ENCODE measurements at places on chromosomes 2 and 18.

DNA sequence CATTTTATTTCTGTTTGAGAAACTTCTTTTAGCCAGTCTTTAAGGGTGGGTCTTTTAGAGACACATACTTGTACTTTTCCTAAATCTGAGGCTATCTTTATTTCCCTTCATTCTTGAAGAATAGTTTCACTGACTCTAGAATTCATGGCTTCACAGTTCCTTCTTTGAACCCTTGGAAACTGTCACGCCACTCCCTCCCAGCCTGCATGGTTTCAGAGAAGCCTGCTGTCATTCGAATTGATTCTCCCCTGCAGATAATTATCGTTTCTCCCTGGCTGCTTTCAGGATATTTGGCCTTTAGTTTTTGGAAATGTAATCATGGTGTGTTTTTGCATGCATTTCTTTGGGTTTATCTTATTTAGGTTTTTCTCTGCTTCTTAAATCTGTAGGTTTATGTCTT, 72.0 kb upstream of the REV1 start:
- peaks cover 8% of the 10 kb centered on the region for H3K36me3 ChIP-seq
- no peaks in the 10 kb centered on the region for H3K27me3 ChIP-seq
- no peak for DNase-seq
- no peak overlapping the region for H3K27ac ChIP-seq

DNA sequence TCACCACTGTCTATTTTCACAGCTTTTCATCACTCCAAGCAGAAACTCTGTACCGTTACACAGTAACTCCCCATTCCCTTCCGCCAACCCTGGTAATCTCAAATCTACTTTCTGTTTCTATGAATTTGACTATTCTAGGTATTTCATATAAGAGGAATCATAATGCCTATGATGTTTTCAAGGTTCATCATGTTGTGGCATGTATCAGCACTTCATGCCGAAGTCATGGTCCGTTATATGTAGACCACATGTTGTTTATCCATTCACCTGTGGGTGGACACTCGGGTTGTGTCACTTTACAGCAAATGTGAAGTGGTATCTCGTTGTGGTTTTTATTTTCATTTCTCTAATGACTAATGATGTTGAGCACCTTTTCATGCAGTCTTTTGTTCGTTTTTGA, 21.6 kb downstream of the CPSF3 start:
- peaks cover 49% of the 10 kb centered on the region for H3K36me3 ChIP-seq
- no peak overlapping the region for H3K4me3 ChIP-seq
- no peak overlapping the region for H3K27ac ChIP-seq
- H3K27me3 ChIP-seq, result no peaks in the 10 kb centered on the region
- H3K4me1 ChIP-seq, result no peaks in the 10 kb centered on the region

GRCh38 chr18:80167931-80168330, 58.9 kb downstream of the ADNP2 start:
- no peaks in the 10 kb centered on the region for H3K36me3 ChIP-seq
- no peak for DNase-seq
- peaks cover 5% of the 10 kb centered on the region for H3K4me1 ChIP-seq
- no peak overlapping the region for H3K4me3 ChIP-seq

DNA sequence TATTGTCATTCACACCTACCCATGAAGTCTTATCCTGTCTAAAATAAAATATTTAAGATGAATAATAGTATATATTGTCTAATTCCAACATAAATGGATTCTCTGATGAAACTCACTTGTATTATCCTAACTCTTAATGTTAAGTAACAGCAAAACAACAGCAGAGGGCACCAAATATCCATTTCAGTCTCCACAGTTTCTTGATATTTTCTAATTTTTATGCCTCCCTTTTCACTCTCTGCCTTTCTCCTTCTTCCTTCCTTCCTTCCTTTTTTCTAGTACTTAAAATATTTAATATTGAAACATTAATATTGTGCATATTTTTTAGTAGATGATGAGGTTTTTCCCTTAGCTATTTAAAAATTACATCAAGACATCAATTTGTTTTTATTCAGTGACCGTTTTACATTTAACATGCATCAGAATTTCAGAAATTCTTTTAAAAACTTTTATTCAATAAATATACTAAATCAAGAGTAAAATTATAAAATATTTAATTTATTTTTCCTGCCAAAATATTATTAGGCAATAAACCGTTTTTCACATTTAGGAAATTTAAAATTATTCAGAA, 97.6 kb downstream of the WDR7 start:
- no peaks in the 10 kb centered on the region for H3K27me3 ChIP-seq
- no peak overlapping the region for H3K4me3 ChIP-seq
- H3K4me1 ChIP-seq, result no peaks in the 10 kb centered on the region

GRCh38 chr2:171858397-171858958, 35.6 kb downstream of the SLC25A12 start:
- no peak overlapping the region for H3K4me3 ChIP-seq
- H3K36me3 ChIP-seq, result peaks cover 4% of the 10 kb centered on the region
- no peak overlapping the region for H3K27ac ChIP-seq
- H3K27me3 ChIP-seq, result no peaks in the 10 kb centered on the region
- DNase-seq, result no peak
- no peaks in the 10 kb centered on the region for H3K4me1 ChIP-seq

DNA sequence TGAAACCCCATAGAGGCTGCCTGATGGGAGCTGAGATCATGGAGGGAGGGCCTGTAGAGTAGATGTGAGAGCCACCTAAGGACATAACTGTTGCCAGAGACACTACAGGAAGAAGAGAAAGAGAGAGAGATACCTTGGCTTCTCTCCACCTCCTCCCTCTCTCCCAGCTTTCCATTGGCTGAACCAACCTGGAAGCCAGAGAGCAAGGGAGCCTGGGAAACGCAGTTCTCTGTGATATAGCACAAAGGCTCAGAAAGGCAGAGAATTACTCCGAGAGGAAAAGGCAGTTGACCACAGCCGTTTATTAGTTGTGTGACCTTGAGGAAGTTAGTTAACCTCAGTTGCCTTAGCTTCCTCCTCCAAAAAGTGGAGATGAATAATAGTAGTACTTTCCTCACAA, 37.7 kb upstream of the MAT2A start:
- DNase-seq, result no peak
- no peak overlapping the region for H3K4me3 ChIP-seq
- no peak overlapping the region for H3K27ac ChIP-seq
- H3K4me1 ChIP-seq, result peaks cover 6% of the 10 kb centered on the region
- H3K36me3 ChIP-seq, result no peaks in the 10 kb centered on the region

DNA sequence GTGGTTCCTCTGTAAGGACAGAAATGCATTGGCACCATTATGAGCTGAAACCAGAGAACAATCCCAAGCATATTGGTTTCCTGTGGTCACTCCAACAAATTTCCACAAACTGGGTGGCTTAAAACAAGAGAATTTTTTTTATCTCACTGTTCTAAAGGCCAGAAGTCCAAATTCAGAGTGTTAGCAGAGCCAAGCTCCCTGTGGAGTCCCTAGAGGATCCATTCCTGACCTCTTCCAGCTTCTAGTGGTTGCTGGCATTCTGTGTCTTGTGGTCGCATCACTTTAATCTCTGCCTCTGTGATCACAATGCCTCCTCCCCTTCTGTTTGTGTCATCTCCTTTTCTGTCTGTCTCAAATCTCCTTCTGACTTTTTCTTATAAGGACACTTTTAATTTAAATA, 380.3 kb downstream of the NYAP2 start:
- H3K4me3 ChIP-seq, result no peak overlapping the region
- DNase-seq, result no peak
- no peaks in the 10 kb centered on the region for H3K4me1 ChIP-seq
- H3K27me3 ChIP-seq, result no peaks in the 10 kb centered on the region

DNA sequence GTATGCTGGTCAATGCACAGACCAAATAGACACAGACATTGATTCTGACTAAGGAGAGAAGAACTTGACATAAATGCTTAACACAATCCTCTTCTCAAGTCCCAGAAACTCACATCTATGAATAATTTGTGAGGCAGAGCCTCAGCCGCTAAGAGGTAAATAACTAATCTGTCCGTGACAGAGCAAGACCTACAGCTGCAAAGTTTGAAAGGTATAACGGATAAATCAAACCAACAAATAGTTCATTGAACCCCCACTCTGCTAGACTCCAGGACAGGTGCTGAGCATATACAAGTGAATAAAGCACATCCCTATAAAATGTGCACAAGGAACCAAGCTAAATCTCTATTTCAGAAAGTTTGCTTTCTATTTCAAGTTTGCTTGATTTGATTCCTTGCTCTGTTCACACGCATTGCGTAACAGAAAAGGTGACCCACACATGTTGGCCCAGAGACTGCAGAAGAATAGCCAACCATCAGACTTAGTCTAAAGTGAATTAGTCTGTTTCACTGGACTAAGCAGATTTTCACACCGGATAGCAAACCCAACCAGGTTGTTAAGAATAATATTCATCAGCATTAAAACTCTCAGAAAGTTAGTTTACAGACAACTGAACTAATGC, 51.7 kb downstream of the NCKAP5 start:
- no peaks in the 10 kb centered on the region for H3K4me1 ChIP-seq
- H3K27ac ChIP-seq, result no peak overlapping the region
- no peak overlapping the region for H3K4me3 ChIP-seq
- no peaks in the 10 kb centered on the region for H3K27me3 ChIP-seq
- DNase-seq, result no peak

DNA sequence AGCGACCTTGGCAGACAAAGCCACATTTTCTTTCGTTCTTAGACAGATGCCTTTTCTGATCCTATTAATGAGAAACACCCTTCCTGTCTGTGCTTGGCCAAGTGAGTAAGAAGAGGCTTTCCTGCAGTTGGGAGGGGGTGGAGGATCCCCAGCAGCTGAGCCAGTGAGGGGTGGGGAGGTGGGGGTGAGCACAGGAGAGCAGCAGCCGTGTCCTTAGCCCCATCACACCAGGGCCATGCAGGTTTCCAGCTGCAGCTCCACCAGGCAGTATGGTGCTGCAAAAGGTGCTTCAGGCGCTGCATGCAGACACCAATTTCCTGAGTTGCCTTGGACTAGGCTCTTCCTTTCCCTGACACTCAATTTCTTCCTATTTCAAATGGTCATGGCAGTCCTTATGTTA, 123.3 kb upstream of the SIX2 start:
- DNase-seq, result no peak
- H3K27me3 ChIP-seq, result no peaks in the 10 kb centered on the region
- no peaks in the 10 kb centered on the region for H3K36me3 ChIP-seq
- no peaks in the 10 kb centered on the region for H3K4me1 ChIP-seq
- no peak overlapping the region for H3K27ac ChIP-seq
- no peak overlapping the region for H3K4me3 ChIP-seq

DNA sequence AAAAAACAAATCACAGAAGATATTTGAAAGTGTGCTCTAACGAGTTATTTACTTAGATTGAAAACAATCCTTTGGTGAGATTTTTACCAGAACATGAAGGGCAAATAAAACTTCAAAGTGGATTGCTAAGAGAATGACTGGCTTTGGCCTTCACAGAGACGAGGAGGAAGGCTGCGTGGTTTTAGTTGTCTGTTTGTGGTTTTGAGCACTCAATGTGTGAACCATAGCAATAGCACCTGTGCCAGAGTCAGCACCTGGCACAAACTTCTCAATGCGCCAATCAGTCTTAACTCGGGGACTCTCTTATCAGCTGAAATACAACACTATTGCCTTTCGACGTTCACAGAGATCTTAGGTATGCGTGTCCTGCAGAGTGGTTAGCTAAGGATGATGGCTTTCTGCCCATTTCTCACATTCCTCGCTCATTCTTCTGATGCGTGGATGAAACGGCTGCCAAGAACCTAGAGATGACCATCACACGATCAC, 70.0 kb downstream of the MBP start:
- H3K4me3 ChIP-seq, result no peak overlapping the region
- peak; percentile 49 for DNase-seq
- peaks cover 45% of the 10 kb centered on the region for H3K4me1 ChIP-seq
- no peaks in the 10 kb centered on the region for H3K27me3 ChIP-seq
- peaks cover 6% of the 10 kb centered on the region for H3K36me3 ChIP-seq

- peak; percentile 61 for DNase-seq
- no peaks in the 10 kb centered on the region for H3K36me3 ChIP-seq
- no peak overlapping the region for H3K4me3 ChIP-seq
- no peaks in the 10 kb centered on the region for H3K27me3 ChIP-seq
- no peak overlapping the region for H3K27ac ChIP-seq
These were observed 1.1 kb upstream of the GAL3ST2 start for GRCh38 chr2:241775223-241776177.

- no peaks in the 10 kb centered on the region for H3K27me3 ChIP-seq
These were observed 34.0 kb downstream of the UXS1 start for GRCh38 chr2:106159866-106160785.

- no peaks in the 10 kb centered on the region for H3K36me3 ChIP-seq
- no peaks in the 10 kb centered on the region for H3K27me3 ChIP-seq
- no peak overlapping the region for H3K27ac ChIP-seq
- H3K4me3 ChIP-seq, result no peak overlapping the region
- no peak for DNase-seq
- H3K4me1 ChIP-seq, result no peaks in the 10 kb centered on the region
These were observed 8.6 kb upstream of the ATP6V1B1 start for GRCh38 chr2:70927138-70927537.

Measured in upper lobe of left lung (tissue), 6 donors.